ENCODE measurements at places on chromosomes 13 and 19.

DNA sequence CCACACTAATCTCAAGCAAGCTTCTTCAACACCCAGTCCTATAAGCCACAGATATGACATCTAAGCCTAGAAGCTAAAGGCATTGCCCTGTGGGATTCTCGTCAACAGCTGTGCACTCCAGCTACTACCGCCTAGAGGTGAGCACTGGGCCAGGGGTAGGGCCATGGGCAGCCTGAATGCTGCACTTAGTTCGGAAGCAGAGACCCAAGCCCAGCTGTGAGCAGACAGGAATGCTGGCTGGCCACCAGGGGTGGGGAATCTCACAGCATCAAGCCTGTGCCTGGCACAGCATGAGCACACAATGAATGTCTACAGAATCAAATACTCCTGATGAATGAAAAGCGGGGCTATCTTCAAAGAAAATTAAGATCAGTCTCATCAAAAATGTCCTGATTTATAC lies 167.5 kb upstream of the UBL3 start:
- DNase-seq, result no peak

DNA sequence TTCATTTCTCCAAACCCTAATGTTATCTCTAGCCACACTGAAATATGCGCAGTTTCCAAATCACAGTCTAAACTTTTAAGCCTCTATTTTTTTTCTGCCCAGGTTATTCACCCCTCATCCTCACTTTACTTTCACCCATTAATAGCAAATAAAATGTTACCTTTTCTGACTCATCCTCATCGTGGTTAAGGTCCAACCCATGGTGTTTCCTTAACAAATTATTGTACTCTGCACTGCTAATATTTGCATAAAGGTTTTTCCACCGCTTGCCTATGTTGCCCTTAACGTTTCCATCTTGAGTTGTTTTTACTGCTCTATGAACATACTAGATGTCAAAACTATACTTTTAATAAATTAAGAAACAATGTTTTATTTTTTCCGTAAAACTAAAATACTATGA lies 780.9 kb upstream of the KLHL1 start:
- no peak for DNase-seq

- no peak for DNase-seq
These were observed 9.6 kb downstream of the PEPD start for GRCh38 chr19:33512021-33512420.

- DNase-seq, result no peak
These were observed 12.5 kb upstream of the TNFSF9 start for GRCh38 chr19:6518145-6518911.

DNA sequence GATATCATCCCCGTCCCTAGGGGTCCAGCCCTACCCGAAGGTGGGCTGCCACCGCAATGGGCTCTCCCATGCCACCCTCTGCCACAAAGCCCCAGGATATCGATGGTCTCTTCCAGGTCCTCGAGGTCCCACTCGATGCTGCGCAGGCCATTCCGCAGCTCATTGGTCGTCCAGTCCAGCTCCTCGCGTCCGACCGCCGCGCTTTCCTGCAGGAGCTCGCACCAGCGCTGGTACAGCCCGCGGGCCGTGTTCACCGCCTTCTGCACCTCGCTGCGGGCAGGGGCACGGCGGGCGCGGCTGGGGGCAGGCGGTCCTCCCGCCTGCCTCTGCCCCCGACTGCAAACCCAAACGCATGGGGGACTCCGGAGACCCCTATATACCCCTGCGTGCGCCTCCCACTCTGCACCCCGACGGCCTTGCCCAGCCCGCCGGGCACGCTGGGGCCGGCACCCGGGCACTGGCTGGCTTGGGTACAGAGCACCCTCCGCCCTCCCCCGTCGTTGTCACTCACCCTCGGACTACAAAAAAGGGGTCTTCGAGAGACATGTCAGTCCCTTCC lies 468 bp downstream of the STX10 start:
- peak; percentile 46 for DNase-seq

DNA sequence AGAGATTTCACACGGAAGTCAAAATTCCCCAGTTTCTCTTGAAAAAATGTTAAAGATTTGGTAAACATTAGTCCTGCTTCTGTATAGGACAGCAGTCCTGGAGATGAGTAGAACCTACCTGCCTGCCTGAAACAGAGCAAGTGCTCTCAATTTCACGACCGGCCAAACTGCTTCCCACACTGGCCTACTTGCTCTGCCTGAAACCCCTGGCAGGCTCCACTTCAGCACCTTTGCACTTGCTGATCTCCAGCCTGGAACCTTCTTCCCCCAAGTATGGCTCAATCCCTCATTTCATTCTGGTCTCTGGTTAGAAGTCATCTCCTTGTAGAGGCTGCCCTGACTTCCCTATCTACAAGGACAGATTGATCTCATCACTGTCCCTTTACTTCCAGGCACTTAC lies 271.4 kb downstream of the DLEU7 start:
- DNase-seq, result no peak

GRCh38 chr19:2507109-2507508 lies 31.2 kb downstream of the GADD45B start:
- DNase-seq, result no peak

- no peak for DNase-seq
These were observed 17.2 kb downstream of the SMIM24 start for GRCh38 chr19:3462991-3463713.

- no peak for DNase-seq
These were observed 1.2 kb upstream of the CXCL17 start for GRCh38 chr19:42443944-42444398.

DNA sequence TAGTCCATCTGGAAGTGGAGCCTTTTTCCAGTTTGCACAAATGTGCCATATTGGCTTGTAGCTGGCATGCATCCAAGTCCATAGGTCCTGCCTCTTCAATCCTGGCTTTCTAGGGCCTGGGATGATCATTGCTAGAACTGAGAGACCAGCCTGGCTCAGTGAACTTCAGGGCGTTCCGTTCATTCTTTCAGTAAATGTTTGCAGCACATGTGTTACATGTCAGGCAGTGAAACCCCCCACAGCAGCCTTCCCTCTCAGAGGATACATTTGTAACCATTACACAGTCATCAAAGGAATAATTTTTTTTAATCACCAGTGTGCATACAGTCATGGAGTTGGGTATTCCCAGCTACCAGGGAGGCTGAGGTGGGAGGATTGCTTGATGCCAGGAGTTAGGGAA lies 9.7 kb downstream of the FUT2 start:
- no peak for DNase-seq

GRCh38 chr13:44307844-44308243 lies 65.8 kb upstream of the SERP2 start:
- no peak for DNase-seq

DNA sequence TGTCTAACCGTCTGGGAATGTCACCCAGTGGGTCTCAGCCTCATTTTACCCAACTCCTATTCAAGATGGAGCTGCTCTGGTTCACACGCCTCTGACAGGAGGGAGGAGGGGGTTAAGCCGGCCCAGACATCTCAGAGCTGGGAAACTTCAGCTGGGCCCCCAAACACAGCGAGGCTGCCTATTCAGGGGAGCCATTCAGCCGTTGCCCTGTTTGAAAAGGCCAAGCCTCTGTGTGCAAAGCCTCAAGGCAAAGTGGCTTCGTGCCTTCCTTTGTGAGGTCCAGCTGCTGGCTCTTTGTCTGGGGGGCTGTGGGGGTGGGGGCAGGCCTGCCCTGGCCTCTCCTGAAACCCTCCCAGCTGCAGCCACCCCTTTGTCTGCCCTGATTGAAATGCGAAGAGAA lies 147.4 kb downstream of the PTPRS start:
- no peak for DNase-seq

GRCh38 chr13:79432086-79432485 lies 26.0 kb upstream of the RBM26 start:
- no peak for DNase-seq

DNA sequence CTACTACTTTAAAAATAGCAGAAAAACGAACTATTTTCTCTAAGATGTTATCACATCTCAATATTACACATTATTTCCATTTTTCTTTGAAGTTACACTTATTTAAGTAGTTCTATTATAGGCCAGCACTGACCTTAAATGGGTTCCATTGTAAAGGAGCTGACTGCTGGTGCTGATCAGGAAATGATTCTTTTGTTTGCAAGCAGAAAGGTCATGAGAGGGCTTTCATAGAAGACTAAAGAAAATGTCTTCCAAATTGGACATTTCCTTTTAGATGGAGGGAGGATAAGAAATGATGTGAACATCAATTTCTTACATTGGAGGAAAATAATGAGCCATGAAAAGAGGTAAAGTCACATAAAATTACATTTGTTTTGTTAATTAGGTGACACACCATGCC lies 96.2 kb downstream of the SUCLA2 start:
- DNase-seq, result no peak

GRCh38 chr19:1312767-1313694 lies 27.4 kb downstream of the EFNA2 start:
- DNase-seq, result no peak

GRCh38 chr13:98217597-98217996 lies 40.5 kb upstream of the RNF113B start:
- DNase-seq, result no peak

DNA sequence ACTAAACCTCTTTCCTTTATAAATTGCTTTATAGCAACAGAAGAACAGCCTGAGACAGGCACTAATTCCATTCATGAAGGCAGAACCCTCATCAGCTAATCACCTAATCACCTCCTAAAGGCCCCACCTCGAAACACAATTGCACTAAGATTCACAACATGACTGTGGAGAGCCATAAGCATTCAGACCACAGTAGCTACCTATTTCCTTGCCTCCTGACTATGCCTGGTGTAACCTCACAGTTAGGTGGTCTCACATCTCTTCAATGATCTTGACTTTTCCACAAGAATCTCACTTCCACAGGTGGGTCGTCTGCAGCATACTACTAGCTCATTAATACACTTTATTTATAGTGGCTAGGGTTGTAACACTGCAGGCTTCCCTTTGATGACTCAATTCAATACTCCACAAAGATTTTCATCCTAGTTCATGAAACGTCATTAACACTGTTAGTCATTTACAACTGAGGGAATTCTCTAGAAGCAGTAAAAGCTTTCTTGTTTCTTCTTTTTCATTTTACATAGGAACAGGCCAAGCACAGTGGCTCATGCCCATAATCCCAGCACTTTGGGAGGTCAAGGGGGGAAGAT lies 27.1 kb downstream of the STK24 start:
- no peak for DNase-seq

DNA sequence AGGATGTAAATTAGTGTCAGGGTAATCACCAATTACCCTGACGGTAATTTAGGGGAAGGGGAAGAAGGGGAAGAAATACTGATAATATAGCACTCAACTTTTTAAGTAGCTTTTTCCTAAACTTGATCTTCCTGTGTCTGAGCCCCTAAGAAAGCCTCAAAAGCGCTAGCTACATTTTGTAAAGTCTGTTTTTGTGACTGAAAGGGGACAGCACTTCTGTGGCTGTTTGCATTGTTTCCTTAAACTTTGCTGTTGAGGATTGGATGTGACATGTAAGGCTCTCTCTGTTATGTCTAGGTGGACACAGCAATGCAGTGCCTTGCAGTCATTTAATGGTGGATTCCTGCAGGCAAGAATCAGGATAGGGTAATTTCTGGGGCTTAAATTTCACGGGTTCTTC lies 42.8 kb downstream of the SPATA13 start:
- DNase-seq, result no peak

GRCh38 chr13:111844682-111845081 lies 222.3 kb upstream of the SOX1 start:
- DNase-seq, result no peak

DNA sequence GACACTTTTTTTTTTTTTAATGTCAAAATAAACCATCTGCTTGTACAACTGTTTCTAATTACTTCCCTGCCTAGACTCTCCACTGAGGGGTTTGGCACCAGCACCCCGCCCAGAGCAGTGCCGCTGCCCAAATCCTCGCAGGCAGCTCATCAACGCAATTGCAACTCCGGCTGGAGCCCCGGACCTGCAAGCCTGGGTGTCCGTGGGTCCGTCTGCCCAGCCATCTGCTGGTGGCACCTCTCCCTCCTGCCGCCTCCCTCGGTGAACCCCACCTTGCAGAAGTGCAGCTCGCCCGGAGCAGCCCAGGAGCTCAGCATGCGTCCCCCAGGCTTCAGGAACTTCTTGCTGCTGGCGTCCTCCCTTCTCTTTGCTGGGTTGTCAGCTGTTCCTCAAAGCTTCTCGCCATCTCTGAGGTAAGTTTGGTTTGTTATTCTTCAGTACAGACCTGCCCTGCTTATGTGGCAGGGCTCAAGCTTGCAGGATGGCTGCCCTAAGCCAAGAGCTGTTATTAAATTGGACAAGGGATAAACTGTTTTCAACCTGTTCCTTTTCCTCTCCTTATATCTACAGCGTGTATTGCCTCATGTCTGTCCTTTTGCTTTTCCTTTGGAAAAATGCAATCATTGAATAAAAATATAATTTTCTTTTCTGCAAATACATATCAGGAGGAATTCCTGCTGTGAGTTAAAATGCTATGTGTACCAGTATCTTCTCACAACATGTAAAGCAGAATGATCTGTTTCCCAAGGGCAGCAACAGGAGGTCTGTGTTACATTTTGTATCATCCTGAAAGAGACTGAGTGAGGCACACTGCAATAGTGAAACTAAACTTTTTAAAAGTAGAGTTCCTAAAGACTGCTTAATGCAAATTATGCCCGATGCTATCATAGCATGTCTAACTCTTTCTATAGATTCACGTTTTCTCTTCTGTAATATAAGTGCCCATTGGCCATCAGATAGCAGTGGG lies at the start of gene ITGBL1:
TSS of gene ITGBL1 (plus strand) at position 157 of the 967 bp plus-strand sequence. CDS start at position 316, 159 bp downstream.
- DNase-seq, result no peak

- DNase-seq, result peak; percentile 54
These were observed 5.5 kb downstream of the HRC start for GRCh38 chr19:49149652-49150105.

DNA sequence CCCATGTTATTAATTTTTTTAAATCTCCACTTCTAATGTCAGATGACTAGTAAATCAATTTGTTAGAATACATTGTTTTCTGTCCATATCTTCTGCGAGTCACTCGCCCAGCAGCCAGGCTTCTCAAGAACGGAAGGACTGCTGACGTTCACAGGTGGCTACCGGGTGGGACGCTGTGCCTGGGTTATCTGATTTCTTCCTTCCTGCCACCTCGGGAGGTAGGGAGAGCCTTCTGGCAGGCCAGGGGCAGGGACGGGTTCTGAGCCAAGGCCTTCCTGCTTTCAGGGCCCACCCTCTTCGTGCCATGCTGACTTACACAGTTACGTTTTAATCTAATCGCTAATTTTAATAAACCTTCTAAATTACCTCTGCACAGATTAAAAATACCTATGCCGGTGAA lies 7.9 kb upstream of the C1QTNF9 start:
- no peak for DNase-seq

GRCh38 chr19:50230379-50231351 lies 27.2 kb downstream of the MYH14 start:
- DNase-seq, result no peak

GRCh38 chr19:2261438-2262172 lies 5.4 kb upstream of the JSRP1 start:
- DNase-seq, result no peak

- DNase-seq, result no peak
These were observed 102.0 kb downstream of the SLITRK1 start for GRCh38 chr13:83780227-83780626.
